Activated naive CD4-positive, alpha-beta T cell treated with anti-CD3 and anti-CD28 coated beads, Interleukin-2, amount 50 U/mL, for 16 hours (primary cell): ENCODE measurements at places on chromosomes 2 and 18.

DNA sequence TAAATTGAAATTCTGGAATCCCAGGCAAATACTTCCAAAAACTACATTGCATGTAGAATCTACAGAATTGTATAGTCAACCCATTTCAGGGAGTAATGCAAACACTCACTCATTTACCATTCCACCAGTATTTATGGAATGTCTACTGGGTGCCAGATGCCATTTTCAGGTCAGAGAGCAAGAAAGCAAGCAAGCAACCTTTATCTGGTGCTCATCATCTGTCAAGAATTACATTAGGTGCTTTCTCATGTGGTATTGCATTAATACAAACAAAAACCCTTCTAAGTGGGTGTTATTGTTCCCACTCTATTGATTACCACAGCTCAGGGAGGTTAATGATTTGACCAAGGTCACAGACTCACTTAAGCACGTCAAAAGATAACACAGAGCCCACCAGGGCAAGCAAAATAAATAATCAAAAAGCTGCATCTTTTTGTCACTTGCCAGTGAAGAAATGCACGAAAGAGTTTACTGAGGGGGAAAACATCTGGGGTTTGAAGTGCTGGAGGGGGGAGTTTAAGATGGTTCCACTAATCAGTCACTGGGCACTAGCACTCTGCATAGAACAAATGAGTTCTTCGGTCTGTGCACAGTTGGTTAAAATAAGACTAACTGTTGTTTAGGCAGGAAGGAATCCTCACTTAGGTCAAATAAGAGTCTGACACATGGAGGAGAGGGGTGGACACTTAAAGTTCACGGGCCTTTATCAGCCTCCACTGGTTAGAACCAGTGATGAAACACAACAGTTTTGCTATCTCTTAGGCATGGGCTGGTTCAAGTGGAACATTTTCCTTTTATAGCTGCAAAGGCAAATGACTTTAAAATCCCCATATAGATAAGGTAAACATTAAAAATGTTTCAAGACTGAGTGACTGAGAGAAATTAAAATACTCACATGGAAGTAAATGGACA lies 208.8 kb downstream of the CDH2 start:
- DNase-seq: no peak

DNA sequence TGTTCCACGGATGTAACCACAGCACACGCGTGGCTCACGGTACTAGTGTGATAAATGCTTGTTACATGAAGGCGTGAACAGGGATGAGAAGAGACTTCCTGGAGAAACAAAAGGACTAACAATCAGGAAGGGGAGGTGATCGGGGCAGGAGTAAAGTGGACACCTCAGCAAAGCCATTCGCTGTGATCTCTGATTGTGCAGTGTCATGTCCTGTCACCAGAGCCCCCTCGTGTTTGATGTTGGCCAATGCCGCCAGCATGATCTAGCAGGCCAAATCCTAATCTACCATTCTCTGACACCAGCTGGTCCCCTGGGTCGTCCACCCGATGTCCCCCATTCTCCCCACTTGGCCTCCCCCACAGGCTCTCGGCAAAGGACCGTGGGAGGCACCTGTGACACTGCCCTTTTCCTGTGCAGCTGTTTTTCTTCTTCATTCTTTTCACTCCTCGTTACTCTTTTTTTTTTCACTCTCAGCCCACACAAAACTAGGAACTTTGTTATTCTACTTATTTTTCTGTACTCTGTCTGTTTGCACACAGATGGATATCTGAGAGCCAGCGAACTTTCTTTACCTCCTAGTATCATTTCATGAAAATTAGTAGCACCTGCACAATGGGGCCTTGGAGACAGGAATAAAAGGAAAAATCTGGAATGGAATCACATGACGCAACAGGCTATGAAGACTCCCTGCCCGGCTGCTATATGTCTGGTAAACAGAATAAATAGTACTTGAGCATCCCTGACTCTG lies 146.8 kb downstream of the TGIF1 start:
- peak; percentile 28 for DNase-seq

DNA sequence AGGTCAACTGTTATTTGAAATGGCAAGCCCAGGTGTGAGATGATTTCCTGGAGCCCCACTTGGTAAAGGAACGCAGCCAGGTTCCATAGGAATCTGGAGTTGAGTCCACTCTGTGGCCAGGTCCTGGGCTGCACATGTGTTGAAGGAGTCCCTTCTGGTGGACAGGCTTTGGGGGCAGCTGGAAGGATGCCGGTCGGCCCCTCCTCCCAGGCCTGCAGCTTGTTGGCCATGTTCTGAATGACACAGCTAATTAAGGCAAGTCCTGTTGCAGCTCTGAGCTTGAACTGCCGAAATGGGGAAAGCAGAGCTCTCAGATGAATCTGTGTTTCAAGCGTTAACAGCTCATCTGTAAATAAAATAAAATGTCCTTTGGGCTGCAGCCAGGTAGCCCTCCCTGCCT lies 23.8 kb downstream of the EN1 start:
- no peak for DNase-seq

DNA sequence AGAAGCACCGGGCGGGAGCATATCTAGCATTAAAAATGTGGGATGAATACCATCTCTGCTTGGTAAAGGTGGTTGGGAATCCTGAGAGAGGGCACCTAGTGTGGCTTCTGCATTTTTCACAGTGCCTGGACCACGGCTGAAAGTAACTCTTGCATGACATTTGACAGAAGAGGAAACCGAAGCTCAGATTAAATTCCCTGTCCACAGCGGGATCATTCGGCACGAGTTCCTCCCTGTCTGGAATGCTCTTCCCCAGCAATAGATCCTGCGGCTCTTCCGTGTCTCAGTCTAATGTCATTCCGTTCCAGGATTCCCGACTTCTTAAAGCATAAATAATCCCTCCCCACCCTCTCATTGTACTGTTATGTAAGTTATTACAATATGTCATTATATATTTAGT lies 905 bp upstream of the RPS7 start:
- DNase-seq: no peak

- DNase-seq: no peak
Observed at GRCh38 chr18:55301824-55302166, 286.2 kb downstream of the TCF4 start.

- no peak for DNase-seq
Observed at GRCh38 chr2:126322342-126322741, 333.6 kb upstream of the GYPC start.

DNA sequence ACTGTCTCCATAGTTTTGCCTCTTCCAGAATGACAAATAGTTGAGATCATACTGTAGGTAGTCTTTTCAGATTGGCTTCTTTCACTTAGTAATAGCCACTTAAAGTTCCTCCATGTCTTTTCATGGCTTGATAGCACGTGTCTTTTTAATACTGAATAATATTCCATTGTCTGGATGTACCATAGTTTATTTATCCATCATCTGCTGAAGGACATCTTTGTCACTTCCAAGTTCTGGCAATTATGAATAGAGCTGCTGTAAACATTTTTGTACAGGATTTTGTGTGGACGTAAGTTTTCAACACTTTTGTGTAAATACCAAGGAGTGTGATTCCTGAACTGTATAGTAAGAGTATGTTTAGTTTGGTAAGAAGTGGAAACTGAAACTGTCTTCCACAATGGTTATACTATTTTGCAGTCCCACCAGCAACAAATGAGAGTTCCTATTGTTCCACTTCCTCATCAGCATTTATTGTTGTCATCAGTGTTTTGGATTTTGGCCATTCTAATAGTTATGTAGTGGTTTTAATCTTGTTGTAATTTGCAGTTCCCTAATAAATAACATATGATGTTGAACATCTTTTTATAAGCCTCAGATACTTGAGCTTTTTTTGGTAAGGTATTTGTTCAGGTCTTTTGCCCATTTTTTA lies 18.9 kb downstream of the LTBP1 start:
- DNase-seq: no peak

DNA sequence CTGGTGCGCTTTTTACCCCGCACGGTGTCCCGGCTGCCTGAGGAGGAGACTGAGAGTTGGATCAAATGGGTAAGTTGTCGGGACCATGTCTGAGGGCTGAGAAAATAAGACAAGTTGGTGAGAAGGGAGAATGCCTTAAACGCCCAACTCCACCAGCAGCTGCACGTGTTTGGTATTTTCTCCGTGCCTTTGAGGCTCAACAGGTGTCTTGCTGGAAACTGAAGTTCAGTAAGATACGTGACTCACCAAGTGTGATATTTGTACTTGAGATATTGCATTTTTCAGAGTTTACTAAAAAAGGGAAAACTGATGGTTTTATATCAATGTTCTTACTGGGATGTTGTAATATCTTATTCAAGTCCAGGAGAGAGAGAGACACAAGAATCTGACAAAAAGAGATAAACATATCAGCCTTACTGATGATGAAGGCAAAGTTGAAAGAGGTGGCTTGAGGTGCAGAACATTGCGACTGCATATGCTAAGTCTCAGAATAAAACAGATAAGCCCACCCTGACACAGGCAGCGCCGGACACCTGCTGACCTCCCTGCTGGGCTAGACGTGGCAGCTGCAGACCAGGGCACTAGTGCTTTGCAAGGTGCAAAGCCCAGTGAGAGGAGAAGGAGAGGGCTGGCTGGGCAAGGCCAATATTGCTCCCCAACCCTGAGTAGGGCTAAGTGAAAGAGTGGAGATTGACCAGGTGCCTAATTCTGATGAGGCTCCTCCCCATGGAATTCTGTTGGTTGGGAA lies 33.1 kb downstream of the TRPM8 start:
- no peak for DNase-seq

DNA sequence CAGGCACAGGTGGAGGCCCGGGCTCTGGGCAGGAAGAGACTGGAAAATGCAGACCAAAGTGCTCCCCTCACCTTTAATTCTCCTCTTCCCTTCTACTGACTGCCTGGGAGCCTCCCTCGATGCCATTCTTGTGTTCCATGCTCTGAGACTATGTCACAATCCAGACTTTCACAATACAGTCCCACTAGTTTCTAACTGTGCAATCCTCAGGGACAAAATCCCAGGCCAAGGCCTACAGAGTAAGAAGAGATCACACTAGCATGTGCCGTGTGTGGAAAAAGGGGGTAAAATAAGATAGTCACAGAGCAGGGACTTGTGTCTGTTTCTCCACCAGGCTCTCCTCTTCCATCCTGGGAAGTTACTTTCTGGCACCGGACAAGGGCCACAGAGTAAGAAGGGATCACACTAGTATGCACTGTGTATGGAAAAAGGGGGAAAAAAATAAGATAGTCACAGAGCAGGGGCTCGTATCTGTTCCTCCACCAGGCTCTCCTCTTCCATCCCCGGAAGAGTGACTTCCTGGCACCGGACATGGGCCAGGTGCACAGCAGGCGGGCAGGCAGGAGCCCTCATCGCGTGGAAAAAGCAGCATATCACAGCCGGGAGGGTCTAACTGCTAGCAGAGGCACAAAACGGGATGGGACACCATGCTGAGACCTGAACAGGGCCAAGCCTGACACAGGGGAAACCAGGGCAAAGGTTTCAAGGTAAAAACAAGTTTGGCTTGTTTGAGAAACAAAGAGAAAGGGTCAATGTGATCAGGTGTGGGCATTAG lies 9.6 kb downstream of the CYB5A start:
- no peak for DNase-seq

GRCh38 chr2:241733391-241734207 lies 831 bp upstream of the D2HGDH start:
- DNase-seq: no peak

DNA sequence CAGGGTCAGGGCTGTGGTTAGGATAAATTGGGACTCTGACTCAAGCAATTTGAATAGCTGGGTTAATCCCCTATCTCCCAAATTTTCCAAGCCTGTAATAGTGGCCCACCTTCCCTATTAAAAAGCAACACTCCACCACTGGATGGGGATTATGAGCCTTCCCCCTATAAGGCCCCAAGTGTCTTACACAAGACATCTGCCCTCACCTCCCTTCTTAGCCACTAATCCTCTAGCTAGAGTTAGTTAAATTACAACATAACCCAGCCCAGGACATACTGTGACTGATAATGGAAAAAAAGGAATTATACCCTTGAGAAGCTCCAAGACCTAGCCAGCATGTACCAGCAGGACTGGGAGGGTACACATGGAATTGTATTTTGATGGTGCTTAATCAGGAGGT lies 190.4 kb downstream of the NRP2 start:
- DNase-seq: no peak

GRCh38 chr2:134866498-134867099 lies 28.2 kb downstream of the ACMSD start:
- DNase-seq: no peak

DNA sequence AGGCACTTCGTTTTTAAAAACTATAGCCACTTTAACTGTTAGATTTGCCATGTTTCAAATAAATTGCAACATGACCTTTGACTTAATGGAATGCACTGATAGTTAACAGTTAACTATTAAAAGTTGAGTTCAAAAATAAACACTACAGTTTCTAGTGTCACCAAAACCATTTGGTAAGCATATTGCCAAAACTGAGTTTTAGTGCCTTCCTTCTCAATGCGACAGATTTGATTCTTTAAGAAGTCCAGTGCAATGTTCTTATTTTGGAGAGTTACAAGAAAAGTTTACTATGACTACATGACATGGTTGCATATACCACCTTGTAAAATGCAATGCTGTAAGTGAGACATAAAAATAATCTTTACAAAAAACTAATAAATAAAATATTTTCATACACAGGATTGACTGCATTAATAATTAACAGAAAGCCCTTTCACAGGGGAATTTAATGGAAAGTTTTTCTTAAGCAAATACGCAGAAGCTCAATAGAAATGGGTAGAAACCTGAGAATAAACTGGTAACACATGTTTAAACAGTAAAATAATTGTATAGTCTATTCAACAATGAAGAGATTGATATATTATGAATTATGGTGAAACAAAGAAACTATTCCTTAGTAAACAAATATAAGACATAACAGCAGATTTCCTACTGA lies 53.8 kb downstream of the GRB14 start:
- no peak for DNase-seq
